ENCODE measurements at places on chromosomes 4 and X.

- no peak for DNase-seq
Measured at GRCh38 chr4:78756137-78756536, 20.0 kb upstream of the BMP2K start.

- no peak for DNase-seq
Measured at GRCh38 chr4:151715881-151716280, 44.9 kb downstream of the GATB start.

DNA sequence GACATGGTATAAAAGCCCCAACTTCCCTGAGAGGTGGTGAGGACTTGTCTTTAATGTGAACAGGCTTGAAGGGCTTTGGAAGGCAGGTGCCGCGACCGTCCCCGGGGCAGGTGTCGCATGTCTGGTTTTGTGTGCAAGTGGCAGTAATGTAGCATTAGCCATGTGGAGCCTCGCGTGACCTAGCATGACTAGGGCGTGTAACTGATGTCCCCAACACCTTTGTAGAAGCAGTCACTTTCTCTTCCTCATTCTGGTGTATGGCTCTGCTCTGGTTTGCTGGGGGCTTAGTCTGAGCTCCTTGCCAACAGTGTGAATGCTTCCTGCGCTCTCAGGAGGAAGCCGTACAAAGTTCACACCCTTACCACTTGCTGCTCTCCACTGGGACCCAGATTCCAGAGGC is 145.7 kb downstream of the AMMECR1 start:
- DNase-seq, result no peak

DNA sequence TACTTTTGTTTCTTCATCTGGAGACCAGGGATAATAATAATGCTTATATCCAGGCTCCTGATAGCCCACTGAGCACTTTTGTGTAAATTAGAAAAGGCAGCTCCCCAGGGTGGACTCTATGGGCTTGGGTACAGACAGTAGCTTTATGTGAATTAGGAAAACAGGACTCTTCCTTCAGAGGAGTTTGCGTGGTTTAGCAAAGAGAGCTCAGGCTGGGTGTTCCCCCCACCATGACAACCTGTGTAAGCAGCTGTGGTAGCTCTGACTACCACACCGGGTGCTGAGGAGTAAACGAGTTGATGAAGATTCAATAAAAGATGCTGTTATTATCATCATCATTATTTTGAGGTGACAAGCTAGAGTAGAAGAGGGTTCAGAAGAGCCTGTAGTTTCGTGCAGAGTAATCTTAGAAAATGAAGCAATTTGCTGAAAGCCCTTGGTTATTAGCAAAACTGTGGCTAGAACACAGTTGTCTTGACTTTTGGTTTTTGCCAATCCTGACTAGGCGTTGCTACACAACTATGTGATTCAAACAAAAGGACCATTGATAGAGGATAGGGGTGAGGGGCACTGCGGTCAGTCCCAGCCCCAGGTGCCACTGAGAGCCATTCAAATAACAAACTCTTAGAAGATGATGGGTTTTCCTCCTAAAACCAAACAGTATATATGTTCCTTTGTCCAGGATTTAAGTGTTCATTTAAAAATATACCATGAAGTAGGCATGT is 60.6 kb upstream of the LIMCH1 start:
- no peak for DNase-seq

GRCh38 chr4:104066533-104066932 is 346.7 kb upstream of the TACR3 start:
- DNase-seq, result no peak

DNA sequence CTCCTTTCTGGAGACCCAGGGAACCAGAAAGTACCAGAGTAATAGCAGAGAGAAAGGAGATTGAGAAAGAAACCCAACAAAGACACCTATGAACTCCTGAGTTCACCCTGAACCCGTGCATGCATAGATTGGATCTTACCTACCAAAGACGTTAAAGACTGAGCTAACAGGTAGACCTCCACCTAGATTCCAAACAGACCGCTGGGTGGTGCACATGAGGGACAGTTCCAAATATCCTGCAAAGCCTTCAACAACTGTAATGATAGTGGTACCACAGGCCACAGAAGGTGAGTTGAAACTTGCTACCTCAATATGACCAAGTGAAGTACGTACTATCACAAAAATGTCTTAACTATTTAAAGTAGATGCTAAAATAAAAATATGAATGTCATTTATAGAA is 34.0 kb upstream of the NR0B1 start:
- no peak for DNase-seq

- DNase-seq, result no peak
Measured at GRCh38 chr4:97866821-97867556, 276.3 kb downstream of the STPG2 start.

DNA sequence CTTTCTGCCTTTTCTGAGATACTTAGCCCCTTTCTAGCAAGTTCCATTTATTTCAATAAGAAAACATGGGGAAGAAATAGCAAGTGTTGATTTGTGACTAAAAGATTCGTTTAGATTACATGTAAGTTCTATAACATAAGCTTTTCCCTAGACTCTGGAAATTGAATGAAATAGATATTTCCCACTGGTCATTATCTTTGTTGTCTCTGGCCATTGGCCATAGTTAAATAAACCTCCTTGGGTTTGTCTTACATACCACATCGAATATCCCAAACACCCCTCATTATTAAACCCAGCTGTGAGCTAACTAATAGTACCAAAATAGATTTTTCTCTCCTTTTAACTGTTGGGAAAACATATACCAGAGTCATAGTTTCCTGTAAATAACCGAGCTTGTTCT is 534.8 kb downstream of the IQCM start:
- DNase-seq, result peak; percentile 4

DNA sequence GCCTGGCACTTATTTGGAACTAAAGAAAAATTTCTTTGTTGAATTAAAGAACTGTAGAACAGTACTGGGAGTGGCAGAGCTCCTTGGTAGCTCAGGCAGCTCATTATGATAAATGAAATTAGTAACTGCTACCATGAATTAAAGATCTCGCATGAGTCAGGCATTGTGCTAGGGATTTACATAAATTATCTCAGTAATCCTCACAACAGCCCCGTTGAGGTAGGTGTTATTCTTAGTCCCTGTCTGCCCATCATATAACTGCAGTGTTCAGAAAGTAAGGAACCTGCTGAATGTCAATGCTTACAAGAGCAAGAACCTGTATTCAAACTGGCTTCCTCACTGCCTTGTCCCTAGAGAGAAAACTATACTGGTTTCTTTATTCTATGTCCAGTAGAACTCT is 108.3 kb downstream of the NLGN4X start:
- no peak for DNase-seq

- no peak for DNase-seq
Measured at GRCh38 chr4:110733901-110734300, 111.0 kb upstream of the PITX2 start.

- no peak for DNase-seq
Measured at GRCh38 chr4:45910511-45910910, 213.3 kb downstream of the GABRG1 start.

DNA sequence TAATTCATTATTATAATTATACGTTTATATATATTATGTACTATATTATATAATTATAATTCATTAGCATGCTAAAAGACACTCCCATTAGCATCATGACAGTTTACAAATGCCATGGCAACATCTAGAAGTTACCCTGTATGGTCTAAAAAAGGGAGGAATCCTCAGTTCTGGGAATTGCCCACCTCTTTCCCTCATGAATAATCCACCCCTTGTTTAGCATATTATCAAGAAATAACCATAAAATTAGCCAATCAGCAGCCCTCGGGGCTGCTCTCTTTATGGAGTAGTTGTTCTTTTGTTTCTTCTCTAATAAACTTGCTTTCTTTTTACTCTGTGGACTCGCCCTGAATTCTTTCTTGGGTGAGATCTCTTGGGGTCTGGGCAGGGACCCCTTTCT is 42.8 kb upstream of the SLC10A7 start:
- no peak for DNase-seq

GRCh38 chr4:71614621-71615020 is 169.3 kb downstream of the GC start:
- DNase-seq, result no peak

- DNase-seq, result no peak
Measured at GRCh38 chrX:103398421-103398864, 22.1 kb downstream of the BEX3 start.

GRCh38 chrX:149682956-149683947 is 28.6 kb upstream of the MAGEA11 start:
- DNase-seq, result no peak

GRCh38 chrX:46279214-46279924 is 265.9 kb downstream of the ZNF674 start:
- no peak for DNase-seq

DNA sequence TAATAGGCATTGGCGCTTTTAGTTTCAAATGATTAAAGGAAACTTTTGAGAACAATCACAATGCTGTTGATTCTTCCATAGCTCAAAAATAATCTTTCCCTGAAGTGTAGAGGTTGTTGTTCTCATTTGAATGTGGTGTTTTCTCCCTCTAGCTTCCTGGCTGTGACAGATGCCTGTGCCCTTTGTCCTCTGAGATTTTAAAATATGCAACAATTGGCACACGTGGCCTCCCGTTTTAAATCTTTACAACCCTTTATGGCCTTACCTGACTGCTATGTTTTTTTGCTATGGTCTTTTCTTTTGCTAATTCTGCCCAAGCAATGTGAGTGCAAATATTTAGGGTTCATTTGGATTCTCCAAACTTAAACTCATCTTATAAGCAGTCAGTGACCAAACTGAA is 22.9 kb upstream of the CASK start:
- no peak for DNase-seq

DNA sequence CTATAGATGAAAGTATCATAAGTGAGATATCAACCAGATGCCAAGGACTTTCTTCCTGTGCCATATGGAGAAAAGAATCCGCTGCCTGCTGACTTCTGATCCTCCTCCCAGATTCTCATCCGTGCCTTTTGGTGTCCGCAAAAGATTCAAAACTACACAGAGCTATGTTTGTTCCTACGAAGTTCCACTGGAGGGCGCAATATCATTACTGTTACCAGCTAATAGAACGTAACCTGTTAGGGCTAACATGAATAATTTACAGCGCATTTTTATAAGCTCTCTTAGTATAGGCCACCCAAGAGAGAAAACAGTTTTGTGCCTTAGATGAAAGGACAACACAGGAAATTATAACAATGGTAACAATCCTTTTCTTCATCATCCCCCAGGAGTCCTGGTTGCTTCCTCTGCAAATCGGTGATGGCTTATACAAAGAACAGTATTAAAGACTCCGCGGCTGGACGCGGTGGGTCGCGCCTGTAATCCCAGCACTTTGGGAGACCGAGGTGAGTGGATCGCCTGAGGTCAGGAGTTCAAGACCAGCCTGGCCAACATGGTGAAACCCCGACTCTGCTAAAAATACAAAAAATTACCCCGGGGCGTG is 22.8 kb upstream of the CENPVL3 start:
- DNase-seq, result peak; percentile 18

- peak; percentile 63 for DNase-seq
Measured at GRCh38 chrX:101415180-101416145, 7.4 kb downstream of the HNRNPH2 start.

GRCh38 chr4:16192057-16192456 is 34.2 kb downstream of the TAPT1 start:
- DNase-seq, result no peak

DNA sequence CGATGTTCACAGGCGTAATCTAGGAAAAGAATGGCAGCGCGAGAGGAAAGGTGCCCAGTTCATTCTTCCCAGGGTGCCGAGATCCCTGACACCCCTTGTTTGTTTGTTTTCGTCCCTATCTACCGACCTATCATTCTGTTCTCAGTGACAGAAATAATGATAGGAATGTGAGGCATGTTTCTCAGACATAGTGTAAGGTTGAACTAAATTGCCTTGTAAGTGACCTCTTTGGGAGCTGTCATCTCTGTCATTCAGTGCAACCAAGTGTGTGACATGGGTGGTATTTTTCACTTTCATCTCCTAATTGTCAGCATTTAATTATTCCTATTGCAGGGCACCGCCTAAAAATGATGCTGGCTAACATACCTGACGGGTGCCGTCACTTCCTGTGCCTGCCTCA is 24.4 kb downstream of the CLDN22 start:
- no peak for DNase-seq

DNA sequence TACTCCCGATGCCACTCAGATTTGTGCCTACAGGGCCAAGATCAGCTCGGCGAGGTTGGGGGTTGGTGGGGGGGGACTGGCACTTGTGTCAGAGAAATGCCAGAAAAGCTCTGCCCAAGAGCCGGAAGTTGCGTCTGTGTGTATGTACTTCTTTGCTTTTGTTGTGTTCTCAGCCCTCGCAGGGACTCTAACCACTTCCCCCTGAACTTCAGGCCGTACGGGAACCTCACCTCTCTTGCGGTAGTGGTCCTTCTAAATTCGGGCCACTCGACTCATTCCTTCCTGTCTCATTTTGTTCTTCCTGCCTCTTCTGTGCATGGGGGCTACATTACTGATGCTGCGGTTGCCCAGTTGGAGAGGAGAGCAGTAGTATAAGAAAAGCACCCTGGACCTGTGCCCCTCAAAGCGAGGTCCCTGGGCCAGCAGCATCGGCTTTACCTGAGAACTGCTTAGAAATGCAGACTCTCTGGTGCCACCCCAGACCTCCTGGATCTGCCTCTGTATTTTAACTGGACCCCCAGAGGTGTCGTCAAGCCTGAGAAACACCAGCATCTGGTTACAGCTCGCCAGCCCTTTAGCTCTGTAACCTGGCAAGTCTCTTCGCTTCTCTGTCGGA is 146.3 kb upstream of the RPS6KA3 start:
- no peak for DNase-seq

GRCh38 chr4:4851081-4851480 is 8.4 kb upstream of the MSX1 start:
- DNase-seq, result no peak

DNA sequence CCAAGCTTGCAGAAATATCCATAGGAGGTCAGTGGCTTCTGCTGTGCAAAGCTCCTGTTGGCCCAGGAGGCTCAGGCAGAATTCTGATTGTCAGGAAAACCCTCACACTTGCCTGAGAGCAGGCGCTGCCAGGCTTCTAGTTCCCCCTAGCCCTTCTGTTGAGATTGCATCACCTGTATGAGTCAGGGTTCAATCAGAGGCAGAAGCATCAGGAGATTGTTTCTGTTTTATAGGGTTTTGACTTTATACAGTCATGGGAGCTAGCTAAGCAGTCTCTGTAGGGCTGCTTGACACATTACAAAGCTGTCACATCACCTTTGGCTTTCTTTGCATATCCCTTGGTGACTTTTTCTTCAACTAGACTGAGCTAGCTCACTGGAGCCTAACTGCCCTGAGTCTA is 27.8 kb downstream of the DIPK2B start:
- DNase-seq, result peak; percentile 8

GRCh38 chrX:41541386-41541785 is 94.2 kb downstream of the NYX start:
- no peak for DNase-seq

- DNase-seq, result no peak
Measured at GRCh38 chr4:154119317-154119716, 330.4 kb upstream of the SFRP2 start.

GRCh38 chrX:37662181-37662580 is 23.4 kb upstream of the XK start:
- DNase-seq, result no peak

- no peak for DNase-seq
Measured at GRCh38 chr4:138114434-138114833, 127.7 kb downstream of the SLC7A11 start.
